ENCODE measurements at places on chromosomes 11 and 22.
A peak's percentile ranks its signal among the peaks of the same experiment; 100 is the strongest.

DNA sequence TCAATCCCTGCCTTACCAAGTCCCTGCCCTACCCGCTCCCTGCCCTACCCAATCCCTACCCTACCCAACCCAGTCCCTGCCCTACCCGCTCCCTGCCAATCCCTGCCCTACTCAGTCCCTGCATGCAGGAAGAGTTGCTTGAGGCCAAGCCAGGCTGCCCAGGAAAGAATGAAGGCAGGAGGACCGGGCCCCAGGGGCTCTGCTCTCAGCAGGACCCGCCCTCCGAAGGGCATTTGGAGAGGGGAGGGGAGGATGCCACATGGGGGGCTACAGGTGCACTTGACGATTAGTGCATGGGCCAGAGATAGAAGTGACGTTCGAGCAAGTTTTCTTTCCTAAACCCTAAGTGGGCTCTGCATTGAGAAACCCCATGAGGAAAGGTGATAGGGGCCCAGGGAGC lies 581.2 kb downstream of the TBC1D22A start:
- DNase-seq, result no peak

GRCh38 chr11:104343578-104343977 lies 179.6 kb upstream of the PDGFD start:
- DNase-seq, result peak; percentile 25

DNA sequence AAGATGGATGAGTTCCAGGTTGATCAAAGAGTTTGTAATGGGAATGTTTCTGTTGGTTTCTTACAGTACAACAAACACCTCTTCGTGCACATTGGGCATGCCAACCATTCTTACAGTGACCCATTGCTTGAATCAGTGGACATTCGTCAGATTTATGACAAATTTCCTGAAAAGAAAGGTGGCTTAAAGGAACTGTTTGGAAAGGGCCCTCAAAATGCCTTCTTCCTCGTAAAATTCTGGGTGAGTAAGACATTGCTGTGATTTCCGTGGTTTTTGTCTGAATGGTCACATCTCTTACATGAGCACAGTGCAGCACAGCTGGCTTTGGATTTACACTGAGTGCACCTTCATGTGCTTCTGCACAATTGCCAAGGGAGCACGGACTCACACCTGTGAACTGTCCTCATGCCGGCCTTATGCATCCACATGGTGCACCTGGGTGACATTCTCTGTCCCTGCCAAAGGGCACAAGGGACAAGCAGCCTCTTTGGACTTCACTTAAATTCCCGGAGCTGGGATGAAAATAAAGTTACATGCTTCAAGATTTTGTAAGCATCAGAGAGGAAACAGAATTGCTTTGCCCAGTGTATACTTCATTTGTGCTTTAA lies 107.1 kb upstream of the RASSF10 start:
- DNase-seq, result no peak

DNA sequence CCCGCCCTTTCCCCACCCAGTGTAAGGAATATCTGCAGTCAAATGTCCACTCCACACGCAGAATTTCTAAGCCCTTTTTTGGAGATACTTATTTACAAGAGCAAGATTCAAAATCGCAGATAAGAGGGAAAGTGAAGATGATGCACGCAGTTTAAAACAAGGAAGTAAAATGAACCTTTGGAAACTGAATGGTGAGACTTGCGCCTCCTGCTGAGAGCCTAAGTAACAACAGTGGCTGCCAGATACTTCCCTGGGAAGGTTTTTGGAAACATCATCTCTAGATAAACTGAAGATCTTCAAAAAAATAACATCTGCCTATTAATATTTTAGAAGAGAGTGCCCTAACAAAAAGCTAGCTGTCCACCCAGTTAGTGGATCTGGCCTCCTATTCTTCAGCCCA lies 963.1 kb upstream of the FAT3 start:
- DNase-seq, result peak; percentile 1

- no peak for DNase-seq
These were observed 916.5 kb upstream of the FAT3 start for GRCh38 chr11:91308069-91308468.

DNA sequence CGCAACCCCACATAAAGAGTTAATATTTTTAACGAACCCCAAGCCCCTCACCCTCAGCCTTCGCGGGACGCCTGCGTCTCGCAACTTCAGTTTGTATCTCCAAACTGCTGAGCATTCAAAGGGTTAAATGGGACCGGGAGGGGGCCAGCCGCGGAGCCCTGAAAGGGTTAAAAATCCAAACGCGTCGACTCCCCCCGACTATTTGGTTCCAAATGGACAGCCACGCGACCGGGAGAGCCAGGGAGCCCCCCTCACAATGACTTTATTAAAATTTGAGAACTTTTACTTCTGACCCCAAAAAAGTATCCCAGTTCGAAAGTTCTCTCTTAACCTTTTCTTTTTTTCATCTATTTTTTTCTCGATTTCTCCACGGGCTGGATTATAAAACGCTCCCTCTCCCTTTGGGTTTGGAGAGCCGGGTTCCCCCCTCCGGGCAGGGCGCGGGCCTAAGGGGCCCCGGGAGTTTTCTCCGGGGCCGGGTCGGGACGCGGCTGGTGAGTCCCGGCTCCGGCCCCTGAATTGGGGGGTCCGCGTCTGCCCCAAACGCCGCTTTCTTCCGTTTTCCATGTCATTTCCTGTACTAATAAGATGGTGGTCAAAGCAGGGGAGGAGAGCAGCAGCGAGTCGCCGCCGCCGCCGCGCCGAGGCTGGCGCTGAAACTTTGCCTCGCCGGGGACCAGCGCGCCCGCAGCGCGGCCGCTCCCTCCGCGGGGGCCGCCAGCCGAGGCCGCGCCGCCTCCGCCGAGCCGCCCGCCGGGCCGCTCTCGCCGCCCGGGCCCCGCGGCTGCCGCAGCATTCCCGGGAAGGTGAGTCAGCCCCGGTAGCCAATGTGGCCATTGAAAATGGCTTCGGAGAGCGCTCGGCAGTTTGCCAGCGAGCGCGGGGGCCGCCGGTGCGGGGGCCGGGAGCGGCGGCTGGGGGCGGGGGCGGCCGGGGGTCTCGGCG lies at the start of gene PRDM11:
PRDM11 (plus strand) TSS at position 568 of the 945 bp plus-strand sequence. CDS start 35,128 bp downstream, outside the sequence.
- peak; percentile 80 for DNase-seq

GRCh38 chr11:112881461-112881860 lies 79.8 kb upstream of the NCAM1 start:
- peak; percentile 49 for DNase-seq

GRCh38 chr11:36037031-36037430 lies 93.2 kb downstream of the LDLRAD3 start:
- peak; percentile 77 for DNase-seq

DNA sequence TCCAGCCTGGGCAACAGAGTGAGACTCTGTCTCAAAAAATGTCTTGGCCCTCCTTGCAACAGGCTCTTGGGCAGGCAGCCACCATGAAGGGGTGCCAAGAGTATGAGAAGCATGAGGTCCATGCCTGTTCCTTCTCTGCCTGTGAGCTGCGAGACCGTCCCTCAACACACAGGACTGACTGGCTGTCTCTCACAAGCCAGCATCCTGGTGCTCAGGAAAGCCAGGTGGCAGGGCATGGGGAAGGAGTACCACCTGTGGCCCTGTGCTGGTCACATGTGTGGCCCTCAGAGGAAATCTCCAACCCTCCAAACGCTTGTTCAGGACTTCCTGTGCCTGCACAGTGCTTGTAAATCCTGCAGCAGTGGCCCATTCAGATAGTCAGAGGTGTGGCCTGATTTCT lies 83.2 kb downstream of the ATXN10 start:
- no peak for DNase-seq

- no peak for DNase-seq
These were observed 68.3 kb upstream of the TSPAN18 start for GRCh38 chr11:44658506-44658850.

DNA sequence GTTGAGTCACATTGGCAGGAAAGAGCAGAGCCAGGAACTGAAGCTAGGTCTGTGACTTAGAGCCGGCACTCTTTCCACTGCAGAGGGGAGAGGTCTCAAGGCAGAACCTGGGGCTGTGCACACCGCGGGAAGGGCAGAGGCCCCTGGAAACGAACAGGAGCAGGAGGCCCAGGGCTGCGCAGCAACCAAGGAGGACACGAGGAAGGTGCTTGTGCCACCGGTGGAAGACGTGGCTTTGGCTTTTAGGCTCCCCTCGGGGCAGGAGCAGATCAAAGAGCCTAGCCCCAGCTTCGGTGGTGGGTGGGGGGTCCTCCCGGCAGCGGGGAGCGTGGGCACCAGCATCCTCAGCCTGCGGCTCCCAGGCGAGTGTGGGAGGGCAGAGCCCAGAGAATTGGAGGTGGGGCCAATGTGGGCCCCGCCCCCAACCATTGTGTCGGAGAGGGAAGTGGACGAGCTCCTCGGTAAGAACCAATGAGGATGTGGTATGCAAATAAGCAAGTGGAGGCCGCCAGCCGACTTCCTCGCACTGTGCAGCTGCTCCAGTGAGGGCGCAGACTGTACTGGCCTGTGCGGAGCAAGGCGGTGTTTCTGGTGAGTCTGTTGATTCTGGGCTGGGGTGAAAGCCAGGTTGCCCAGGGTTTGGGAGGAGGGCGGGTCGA lies at the start of gene CCDC116:
CCDC116 (plus strand) TSS at position 524 of the 659 bp plus-strand sequence. CDS start 422 bp downstream, outside the sequence.
- no peak for DNase-seq

DNA sequence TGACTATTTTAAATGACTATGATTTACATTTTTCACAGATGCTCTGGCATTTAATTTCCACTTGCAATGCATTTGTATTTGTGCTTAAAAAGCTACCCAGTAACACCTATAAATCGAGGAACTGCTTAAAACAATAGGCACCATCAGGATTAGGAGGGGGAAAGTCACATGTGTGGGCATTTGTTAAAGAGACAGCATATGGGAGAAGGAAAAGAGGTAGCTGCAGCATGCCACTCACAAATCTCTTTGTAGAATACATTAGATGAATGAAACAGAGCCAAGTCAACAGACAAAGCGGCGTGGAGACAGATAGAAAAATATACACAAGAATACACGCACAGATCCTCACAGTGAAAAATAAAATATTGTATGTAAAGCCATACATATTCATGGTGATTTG lies 228.0 kb downstream of the CADM1 start:
- DNase-seq, result no peak

DNA sequence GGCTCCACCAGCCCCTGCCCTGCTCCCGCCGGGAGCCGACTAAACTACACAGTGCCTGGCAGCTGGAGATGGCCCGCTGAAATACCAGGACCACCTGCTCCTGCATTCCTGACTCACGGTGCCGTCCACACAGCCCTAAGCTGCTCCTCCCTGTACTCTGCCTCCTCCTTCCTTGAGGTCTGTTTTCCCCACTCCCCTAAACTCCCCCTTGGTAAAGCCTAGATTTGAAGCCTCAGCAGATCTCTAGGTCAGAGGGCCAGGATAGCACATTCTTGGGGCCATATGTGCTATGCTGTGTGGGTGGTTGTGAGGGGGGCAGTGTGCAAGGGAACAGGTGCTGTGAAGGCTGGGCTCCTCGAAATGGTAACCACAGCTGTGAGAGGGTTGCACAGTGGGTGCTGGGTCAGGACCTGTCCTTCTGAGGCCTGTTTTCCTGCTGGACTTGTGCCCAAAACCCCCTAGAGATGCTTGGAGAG lies 9.7 kb downstream of the LRFN4 start:
- no peak for DNase-seq

GRCh38 chr11:46242952-46243795 lies 34.3 kb upstream of the CREB3L1 start:
- DNase-seq, result peak; percentile 92

GRCh38 chr11:109733245-109733644 lies 311.3 kb downstream of the C11orf87 start:
- DNase-seq, result no peak

DNA sequence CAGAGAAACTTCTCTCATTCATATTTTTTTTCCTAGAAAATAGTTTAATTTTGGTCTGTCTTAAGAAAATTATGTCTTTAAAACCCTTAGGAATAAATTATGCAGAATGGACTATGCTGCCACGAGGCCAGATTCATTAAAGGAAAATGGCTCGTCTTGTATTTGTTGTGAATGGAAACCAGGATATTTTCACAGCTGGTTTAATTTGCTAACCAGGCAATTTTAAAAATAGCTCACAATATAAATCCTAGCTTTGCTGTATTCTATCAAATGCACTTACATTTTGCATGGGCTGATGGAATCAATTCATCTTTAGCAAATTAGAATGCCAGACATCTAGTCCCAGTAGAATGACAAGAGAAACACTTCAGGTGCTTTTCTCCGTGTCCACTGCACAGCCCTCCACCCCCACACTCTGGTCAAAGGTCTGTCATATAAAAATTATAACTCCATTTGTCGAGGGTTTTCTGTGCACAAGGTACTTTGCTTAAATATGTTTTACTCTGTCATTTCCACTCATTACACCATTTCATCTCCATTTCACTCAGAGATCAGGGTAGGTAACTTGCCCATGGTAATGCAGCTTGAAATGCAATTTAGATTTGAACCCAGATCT lies 20.3 kb upstream of the TNRC6B start:
- no peak for DNase-seq

DNA sequence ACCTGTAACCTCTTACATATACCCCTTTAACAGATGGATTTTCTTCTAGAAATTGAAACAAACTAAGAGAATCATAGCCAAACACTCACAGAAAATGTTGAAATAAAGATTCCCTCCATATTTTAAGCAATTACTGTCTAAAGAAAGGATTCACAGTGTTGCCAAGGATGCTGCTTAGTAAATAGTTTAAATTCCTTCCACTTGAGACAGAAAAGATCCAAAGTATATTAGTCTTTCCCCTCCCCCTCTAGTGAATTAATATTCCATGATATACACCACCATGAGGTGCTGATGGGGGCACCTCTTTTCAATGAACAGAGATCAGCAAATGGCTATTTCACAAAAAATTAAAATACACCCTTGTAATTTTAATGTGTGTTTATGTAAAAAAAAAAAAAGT lies 186.8 kb downstream of the SOX6 start:
- no peak for DNase-seq

DNA sequence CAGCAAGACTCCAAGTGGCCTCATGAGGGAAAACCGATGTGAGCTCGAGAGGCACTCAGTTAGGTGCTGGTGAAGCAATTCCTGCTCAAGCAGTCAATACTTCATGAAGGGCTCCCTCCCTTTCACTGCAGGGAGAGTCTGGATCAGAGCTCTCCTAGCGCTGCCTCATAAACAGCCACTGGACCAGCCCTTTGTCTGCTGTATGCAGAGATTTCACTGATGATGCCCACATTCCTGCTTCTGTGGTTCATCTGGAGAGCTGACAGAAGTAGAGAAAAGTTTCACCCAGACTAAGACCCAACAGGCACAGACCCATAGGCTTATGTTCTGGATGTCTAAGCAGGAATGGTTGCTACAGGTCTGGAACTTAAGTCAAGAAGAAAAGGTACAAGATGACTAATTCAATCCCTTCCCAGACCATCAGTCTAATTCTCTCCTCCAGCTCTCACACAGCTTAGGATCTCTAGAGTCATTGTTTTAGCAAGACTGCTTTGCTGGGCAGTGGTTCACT lies 4.0 kb downstream of the UCP2 start:
- DNase-seq, result no peak

DNA sequence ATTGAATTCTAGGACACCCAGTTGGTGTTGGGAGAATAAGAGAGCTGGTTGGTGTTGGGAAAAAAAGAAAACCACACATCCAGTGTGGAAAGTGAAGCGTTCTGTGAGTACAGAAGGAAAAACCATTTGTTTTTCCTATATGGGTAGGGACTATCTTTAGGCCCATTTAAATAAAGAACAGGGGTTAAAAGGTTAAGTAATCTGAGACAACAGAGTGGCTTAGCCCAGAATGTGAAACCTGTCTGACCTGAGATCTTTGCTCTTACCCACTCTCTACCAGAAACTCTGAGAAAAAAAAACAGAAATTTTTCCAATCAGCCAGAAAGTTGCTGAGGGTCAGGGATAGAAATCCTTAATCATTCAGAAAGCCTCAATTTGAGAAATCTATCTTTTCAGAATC lies 59.8 kb upstream of the LRRC55 start:
- no peak for DNase-seq

Measured in ACHN (cell line).